BJ (cell line): ENCODE measurements at places on chromosomes 2 and 18.

GRCh38 chr2:176536439-176537133 is 267.3 kb downstream of the MTX2 start:
- DNase-seq: no peak

DNA sequence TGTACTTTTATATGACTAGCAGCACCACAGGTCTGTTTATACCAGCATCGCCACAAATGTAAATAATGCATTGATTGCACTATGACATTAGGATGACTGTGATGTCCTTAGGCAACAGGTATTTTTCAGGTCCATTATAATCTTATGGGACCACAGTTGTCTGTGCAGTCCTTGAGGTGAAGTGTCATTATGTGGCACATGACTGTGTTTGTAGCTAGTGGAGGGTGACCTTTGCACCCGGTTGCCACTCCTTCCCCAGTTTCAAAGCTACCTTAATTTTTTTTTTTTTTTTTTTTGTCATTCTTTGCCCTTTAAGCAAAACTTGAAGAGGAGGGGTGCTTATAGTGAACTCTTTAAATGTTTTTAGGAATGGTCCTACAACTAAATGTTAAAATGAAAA is 386.4 kb downstream of the THSD7B start:
- no peak for DNase-seq

GRCh38 chr2:142967060-142967459 is 89.6 kb downstream of the KYNU start:
- DNase-seq: no peak

DNA sequence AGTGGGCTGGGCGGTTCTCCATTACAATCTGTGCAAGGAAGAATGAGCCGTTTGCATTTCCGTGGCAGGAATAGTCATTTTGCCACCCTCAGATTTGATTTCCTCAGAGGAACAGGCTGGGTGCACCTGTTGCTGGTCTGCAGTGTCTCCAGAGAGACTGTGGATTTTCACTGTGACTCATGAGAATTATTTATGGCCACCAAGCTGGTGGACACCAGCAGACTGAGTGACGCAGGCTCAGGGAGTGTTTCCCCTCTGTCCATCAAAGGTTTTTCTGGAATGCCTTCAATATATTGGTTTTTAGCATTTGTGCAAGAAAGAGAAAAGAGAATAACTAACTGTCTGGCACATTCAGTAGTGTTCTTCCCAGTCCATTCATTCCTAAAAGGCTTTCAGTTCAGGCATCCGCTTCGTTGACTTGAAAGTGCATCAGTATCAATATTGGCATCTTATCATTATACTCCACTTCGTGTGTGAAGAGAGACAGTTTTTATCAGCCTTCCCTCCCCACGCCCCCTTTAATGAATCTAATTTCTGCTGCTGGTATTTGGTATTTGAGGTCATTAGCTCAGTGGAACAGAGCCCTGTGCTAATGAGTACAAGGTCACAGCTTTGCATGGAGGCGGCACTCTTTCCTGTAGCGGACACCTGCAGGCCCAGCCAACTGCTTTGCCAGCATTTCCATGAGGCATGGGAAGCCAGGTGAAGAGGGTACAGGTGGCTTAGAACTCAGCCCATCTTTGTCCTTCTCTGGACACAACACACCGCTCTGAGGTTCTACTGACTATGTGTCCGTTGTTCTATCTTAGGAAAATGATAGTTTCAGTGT is 39.9 kb downstream of the PRKCE start:
- no peak for DNase-seq

- peak; percentile 19 for DNase-seq
These were observed 75.4 kb upstream of the TANC1 start for GRCh38 chr2:158893026-158893425.

GRCh38 chr2:9423922-9424272 is 443 bp downstream of the CPSF3 start:
- no peak for DNase-seq

DNA sequence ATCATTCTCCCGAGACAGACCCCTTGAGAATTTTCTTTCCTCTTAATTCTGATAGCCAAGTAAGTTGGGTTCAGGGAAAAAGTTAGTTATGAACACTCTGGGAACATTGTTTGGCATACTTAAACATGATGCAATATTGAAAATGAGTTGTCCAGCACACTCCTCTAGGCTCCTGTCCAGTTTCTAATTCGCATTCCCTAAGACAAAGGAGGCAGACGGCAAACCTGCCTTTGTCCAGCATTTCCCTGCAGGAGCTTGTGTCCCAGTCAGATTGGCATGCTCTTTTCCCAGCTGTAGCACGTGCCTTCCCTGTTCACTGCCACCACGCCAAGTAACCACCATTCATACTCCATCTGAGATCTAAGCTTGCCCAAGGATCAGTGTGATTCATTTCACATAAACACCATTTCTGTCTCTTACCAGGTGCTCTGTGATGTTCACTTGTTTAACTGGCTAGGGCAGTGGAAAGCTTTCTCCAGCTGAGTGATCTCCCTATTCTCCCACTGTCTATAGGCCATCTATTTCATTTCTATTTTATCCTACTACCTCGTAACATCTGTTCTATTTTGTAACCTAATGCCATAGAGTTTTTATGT is 150.0 kb upstream of the EPB41L3 start:
- DNase-seq: no peak

DNA sequence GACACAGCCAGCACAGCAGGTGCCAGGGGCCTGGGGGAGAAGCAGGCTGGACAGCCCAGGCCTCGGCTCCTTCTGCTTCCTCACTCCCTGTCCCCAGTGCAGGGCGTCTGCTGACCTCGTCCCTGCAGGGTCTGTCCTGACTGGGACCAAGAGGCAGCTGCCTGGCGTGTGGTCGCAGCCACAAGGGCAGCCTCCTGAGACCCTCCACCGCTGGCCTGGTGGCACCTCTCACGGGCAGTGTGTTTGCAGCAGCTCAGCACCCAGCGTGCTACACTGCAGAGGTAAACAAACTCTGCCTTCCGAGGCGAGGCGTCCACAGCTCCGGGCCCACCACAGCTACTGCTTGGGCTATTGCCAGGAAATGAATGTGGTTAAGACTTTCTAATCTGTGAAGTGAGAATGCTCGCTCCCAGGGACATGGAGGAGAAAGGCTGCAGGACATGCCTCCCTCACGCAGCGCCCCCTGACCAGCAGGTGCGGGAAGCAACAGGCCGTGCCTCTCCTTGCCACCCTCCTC is 46.1 kb upstream of the HPCAL1 start:
- no peak for DNase-seq

- DNase-seq: no peak
These were observed 36.7 kb downstream of the VIT start for GRCh38 chr2:36733215-36733614.

DNA sequence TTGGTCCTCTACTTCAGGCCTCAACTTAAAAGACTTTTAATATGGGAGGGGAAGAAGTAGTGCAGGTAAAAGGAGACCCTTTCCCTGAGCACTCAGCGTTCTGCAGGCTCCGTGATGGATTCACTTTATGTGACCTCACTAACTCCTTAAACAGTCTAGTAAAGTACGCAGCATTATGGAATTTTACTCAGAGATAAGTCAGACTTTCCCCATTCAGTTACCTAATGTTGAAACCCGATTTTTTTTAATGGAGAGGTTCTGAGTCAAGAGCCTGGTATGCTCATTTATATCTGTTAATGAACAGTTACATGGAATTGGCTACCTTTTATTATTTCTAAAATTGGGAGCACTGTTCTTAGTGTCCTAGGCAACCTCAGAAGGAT is 34.1 kb downstream of the RASGRP3 start:
- no peak for DNase-seq

- DNase-seq: no peak
These were observed 50.8 kb upstream of the MYCN start for GRCh38 chr2:15889442-15890123.

GRCh38 chr2:210250622-210251021 is 25.4 kb upstream of the ACADL start:
- DNase-seq: no peak

- DNase-seq: no peak
These were observed 647.5 kb downstream of the ARHGAP15 start for GRCh38 chr2:143776526-143777297.

GRCh38 chr2:18924886-18925285 is 335.5 kb upstream of the NT5C1B start:
- DNase-seq: no peak

- no peak for DNase-seq
These were observed 574.2 kb downstream of the DCC start for GRCh38 chr18:52914148-52914547.

- no peak for DNase-seq
These were observed 30.2 kb downstream of the MTA3 start for GRCh38 chr2:42598656-42599055.

GRCh38 chr2:233356546-233357308 is 2.4 kb downstream of the DGKD start:
- no peak for DNase-seq

GRCh38 chr2:643334-643733 is 33.9 kb downstream of the TMEM18 start:
- DNase-seq: no peak

DNA sequence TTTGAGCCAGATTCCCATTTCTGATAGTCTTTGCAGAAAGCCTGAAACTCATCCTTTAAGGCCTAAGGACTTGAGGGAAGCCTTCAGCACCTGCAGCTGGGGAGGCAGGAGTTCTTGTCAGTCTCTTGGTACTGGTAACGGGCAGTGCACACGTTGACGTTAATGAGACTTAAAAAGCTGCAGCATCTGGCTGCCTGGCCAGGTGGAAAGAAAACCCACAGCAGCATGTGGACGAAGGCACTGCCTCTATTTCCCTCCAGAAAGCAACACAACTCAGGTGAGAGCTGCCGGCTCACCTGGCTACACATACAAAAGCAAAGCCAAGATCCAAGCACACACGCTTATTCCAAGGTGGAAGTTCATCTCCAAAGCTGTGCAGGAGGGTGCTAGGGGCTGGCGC is 178.8 kb downstream of the ANAPC1 start:
- DNase-seq: no peak

GRCh38 chr18:48023334-48024008 is 93.0 kb upstream of the SMAD2 start:
- no peak for DNase-seq

DNA sequence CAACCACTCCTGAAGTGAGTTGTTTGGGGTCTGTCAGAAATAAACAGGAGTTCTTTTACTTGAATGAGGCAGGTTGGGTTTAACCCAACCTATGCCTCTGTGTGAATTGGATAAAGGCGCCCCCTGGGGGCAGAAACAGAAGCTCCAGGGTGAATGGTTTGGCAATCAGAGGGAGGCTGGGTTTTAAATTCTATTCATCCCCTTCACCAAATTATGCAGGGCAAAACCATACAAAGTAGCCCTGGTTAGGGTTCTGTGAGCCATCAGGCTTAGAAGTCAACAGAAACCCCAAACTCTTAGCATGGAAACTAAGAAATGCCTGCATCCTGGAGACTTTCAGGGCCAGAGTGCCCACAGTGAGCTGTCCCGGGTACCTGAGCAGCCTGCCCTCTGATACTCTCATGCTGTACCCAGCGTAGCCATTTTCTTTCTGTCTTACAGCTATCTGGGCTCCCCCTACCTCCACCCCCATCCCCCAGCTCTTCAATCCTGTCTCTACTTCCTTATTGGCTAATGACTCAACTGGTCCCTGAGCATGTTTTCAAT is 241.5 kb downstream of the ICOS start:
- no peak for DNase-seq

DNA sequence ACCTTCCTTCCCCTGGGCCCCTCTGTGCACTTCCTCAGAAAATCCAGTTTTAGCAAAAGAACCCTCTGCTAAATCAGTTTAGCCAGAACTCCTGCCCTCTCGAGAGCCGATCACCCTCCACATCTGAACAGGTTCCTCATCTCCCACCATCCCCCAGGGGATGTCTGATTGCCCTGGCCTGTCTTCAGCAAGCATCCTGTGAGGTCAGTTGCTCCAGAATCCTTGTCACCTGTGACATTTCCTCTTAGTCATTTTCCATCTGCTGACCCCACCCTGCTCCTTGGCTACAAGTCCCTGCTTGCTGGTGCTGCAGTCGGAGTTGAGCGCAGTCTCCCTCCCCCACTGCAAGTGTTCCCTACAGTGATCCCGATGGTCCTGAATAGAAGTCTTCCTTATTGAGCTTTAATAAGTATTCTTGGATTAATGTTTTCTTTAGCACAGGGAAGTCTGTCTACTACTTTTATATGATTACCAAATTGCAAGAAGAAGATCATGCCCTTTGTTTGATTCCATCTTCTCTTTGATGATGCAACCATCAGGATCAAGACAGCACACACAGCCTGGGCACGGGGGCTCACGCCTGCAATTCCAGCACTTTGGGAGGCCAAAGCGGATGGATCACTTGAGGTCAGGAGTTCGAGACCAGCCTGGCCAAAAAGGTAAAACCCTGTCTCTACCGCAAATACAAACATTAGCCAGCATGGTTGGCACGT is 30.9 kb upstream of the UBE2F start:
- no peak for DNase-seq

GRCh38 chr2:225334514-225334913 is 65.0 kb upstream of the NYAP2 start:
- no peak for DNase-seq

DNA sequence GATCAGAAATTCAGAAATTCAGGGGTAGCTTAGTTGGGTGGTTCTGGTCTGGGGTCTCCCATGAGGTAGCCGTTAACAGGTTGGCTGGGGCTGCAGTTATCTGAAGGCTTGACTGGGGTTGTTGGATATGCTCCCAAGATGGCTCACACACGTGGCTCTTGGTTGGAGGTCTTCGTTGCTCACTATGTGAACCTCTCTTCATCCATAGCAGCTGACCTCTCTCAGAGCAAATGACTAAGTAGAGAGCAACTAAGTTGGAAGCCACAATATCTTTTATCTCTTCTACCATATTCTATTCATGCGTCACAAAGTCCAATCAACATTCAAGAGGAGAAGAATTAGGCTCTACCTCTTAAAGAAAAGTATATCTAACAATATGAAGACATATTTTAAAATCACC is 38.7 kb upstream of the SERTAD2 start:
- DNase-seq: no peak

DNA sequence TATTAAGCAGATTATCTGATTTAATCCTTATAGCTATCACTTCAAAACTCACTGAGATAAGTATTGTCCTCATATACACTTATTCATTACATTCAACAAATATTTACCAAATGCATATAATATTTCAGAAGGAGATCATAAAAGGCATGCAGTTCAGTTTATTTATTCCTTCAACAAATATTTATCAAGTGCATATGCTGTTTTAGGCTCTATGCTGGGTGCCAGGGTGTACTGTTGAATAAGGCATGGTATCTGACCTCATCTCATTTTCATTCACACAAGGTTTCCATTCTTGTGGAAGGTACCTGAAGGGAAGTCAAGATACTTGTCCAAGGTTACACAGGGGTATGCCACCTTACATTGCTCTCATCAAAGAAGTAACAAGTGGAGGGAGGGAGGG is 213.0 kb downstream of the INSIG2 start:
- no peak for DNase-seq

DNA sequence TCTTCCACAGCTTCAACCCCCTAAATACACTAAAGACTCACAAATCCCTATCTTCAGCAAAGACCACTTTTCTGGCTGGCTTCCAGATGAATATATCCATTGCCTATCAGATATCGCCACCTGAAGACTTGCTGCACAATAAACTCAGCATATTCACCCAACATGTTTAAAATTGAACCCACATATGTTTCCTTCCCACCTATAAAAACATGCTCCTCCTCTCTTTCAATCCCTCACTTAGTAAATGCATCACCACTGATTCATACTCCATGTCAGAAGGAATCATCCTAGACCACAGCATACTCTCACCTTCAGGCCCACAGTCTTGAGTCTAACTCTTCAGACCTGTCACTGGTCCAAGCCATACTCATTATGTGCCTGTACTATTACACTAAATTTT is 5.3 kb downstream of the SPC25 start:
- no peak for DNase-seq

GRCh38 chr2:28412625-28413151 is 20.0 kb downstream of the FOSL2 start:
- DNase-seq: no peak

GRCh38 chr2:62506421-62506750 is 391 bp upstream of the TMEM17 start:
- no peak for DNase-seq
